ENCODE measurements at places on chromosomes 7 and 10. TPM values are rescaled to one million over a fixed set of nuclear protein-coding genes. Genes with fewer than 3 reads are reported as not detected.

DNA sequence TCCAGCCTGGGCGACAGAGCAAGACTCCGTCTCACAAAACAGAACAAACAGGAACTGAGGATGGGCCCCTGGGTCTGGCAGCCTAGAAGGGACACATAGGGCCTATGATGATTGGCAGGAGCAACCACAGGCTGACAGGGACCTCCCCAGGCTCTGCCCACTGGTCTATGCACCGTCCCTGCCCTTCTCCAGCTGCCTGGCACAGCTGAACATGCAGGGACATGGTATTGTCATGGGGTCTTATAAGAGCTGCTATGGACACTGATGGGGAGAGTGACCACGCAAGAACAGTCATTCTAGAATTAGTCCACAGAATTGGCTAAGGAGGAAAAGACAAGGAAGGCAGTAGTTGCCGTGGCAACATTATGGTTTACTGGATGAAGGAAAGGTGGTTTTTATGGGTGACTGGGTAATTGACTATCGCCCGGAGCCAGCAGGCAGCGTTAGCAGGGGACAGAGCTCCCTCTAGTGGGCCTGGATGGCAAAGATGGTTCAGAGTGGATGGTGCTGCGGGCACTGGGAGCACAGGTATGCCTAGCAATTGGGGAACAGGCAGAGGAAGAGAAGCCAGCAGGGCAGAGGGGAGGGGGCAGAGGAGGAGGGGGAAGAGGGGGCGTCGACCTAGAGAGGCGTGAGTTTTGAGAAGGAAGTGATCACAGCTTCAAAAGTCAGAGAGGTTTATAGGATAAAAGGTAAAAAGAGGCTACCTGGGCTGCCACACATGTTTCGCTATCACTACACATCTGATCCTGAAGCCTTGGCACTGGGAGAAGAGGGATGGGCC lies 7.8 kb upstream of the TRIM56 start:
- peak; percentile 90 for DNase-seq

- no peak for DNase-seq
Measured at GRCh38 chr7:22350466-22351328, 6.3 kb downstream of the RAPGEF5 start.

DNA sequence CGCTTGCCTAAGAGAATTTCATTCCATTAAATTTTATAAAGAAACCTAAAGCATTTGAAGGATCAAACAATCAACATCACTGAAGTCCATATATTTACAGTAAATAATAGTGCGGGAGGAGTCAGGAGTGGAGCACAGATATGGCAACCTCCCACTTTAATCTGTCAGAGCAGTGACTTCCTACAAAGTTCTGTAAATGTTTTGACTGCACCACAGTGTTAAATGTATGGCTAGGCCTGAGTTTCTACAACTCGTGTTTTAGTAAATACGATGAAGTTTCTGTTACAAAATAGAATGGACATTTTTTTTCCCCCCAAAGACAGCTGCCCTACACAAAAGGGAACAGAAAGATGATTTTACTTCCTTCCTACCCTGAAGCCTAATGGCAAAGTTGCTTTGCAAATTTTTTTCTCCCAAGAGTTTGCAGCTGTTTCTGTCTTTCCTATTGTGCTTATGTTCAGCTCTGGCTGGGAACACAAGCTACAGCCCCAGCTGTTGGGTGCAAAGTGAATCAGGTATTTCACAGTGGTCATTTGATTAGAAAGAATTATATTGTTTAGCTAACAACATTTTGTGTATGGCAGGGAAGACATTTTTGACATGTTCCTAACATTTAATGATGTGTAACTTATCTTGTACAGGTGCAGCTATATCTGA lies 62.1 kb downstream of the MET start:
- DNase-seq, result no peak

Gene AFAP1L2
- 178 TPM for total RNA-seq

Gene NKX1-2
- not detected for total RNA-seq

All from spleen (tissue), 13 donors.